Mononuclear cell (primary cell): ENCODE measurements at places on chromosomes 13 and 19. TPM values are rescaled to one million over a fixed set of nuclear protein-coding genes. Genes with fewer than 3 reads are reported as not detected.

EDNRB gene
- total RNA-seq, result 0.21 TPM

FEM1A gene
- total RNA-seq, result 15.1 TPM

ZNF780B gene
- 10.4 TPM for total RNA-seq

RFPL4AL1 gene
- total RNA-seq, result not detected

VSTM1 gene
- total RNA-seq, result 12.4 TPM

MYADM gene
- 51.9 TPM for total RNA-seq

TMEM38A gene
- 2.7 TPM for total RNA-seq

KIR2DL1 gene
- total RNA-seq, result 1.2 TPM

MTUS2 gene
- total RNA-seq, result 0.10 TPM

SIX5 gene
- under 0.01 TPM for total RNA-seq

FXYD3 gene
- not detected for total RNA-seq

SERP2 gene
- total RNA-seq, result 0.31 TPM

NCLN gene
- total RNA-seq, result 29.7 TPM

TRPC4 gene
- total RNA-seq, result not detected

PDE4A gene
- total RNA-seq, result 7.2 TPM

PEG3 gene
- under 0.01 TPM for total RNA-seq

CACNG6 gene
- total RNA-seq, result not detected

PALM3 gene
- under 0.01 TPM for total RNA-seq

SLC39A3 gene
- total RNA-seq, result 11.5 TPM

CGB5 gene
- total RNA-seq, result not detected

SKA3 gene
- 19.7 TPM for total RNA-seq

SERPINE3 gene
- total RNA-seq, result 0.10 TPM

CEACAM19 gene
- 0.63 TPM for total RNA-seq

CD22 gene
- total RNA-seq, result 50.4 TPM

CARS2 gene
- 44.4 TPM for total RNA-seq

DNAJB1 gene
- total RNA-seq, result 265 TPM

ZNF358 gene
- 4.0 TPM for total RNA-seq

CCDC169 gene
- total RNA-seq, result not detected

TLE2 gene
- 4.4 TPM for total RNA-seq

DNASE2 gene
- total RNA-seq, result 17.2 TPM

RASAL3 gene
- total RNA-seq, result 31.3 TPM

PLA2G4C gene
- 4.2 TPM for total RNA-seq

WTIP gene
- total RNA-seq, result 0.31 TPM

TNNT1 gene
- 9.7 TPM for total RNA-seq

MBD3L2 gene
- not detected for total RNA-seq

PALM gene
- total RNA-seq, result not detected

GPR12 gene
- not detected for total RNA-seq

CBARP gene
- total RNA-seq, result not detected

STAP2 gene
- 0.42 TPM for total RNA-seq

SPACA4 gene
- total RNA-seq, result not detected
